HS-5 (cell line): ENCODE measurements at places on chromosomes 1 and 21.

DNA sequence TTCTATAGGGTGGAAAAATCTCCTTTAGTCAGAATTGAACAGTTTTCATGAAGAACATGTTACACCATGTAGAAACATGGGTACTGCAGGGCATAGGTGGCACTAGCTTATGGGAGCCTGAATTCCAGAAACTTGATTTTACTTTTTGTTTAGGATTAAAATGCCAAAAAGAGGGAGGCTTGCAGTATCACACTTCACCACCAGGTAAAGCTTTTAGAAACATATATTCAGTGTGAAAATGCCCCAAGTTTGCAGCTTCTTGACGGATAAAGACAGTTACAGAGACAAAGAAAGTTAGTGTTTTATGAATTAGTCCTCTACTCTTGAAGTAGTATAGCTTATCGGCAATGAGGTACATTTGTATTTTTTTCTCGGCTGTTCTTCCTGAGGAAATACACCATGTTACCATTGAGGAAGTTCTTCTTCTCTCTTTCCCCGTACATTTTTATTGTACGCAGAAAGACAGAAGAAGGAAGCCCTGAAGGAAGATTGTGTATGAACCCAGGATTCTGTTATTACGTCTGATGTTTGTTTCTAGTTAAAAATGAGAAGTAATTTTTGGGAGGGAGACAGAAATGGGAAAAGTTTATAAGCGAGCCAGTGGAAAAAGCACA, 66.1 kb downstream of the PBX1 start:
- DNase-seq: no peak

DNA sequence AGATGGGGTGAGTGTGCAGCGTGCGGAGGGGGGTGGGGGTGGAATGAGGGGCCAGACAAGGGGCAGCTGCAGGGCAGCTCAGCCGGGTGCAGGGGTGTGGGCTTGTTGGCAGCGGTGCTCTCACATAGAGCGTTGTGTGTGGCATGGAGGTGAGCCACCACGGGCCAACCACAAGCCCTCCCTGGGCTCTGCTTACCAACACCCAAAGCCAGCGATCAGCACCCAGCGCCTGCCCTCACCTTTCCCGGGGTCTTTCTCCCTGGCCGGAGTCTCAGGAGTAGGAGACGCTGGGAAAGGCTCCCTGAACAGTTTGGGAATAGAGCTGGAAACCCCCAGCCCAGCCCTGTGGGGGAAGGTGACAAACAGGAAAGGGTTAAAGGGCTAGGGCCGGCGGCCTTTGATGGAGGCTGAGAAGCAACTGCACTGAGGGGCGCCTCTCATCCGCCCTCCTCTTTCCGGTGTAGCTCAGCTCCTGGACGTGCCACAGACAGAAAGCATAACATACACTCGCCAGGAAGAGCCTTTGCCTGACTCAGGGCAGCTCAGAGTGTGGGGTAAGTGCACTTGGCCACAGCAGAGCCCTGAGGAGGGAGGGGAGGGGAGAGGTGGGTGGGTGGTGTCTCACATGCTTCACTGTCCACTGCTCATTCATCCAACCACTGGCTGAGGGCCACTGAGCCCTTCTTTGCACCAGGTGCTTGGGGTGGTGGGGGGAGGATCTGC, 577 bp downstream of the IKBKE start:
- peak; percentile 34 for DNase-seq

DNA sequence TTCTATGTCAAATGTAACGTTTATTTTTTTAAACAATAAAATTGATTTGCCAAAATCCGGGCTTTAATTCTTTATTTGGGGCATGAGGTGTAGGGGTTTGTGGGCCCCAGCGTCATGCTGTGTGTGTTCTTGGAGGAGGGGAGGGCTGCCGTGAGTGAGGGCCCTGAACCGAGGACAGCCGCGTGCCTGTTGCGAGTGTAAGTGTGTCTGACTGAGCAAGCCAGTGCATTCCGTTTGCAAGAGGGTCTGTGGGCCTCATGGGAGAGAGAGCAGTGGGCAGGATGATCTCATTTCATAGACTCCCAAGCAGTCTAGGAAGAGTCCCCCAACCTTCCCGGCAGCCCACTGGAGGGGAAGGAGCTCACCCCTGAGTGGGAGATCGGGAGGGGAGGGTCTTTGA, 21.4 kb upstream of the SPSB1 start:
- no peak for DNase-seq

GRCh38 chr1:115325874-115326273, 12.2 kb downstream of the NGF start:
- no peak for DNase-seq

- peak; percentile 52 for DNase-seq
Observed at GRCh38 chr1:27099587-27100334, 55.2 kb downstream of the SLC9A1 start.

DNA sequence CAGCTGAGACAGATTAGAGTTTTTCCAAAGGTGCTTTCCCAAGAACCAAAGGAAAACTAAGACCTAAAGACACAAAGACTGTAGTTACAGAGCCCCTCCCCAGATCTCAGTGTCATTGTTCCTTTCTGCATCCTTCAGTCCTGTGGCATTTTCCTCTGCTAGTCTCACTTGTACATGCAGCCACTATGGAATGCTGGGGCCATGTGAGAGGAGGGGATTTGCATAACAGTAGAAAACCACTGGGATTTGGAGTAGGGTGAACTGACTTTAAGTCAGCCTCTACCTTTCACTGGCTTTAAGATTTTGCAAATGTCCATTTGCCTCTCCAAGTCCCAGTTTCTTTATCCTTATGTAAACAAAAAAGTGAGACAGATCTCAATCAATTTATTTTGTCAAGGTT, 119.4 kb upstream of the F3 start:
- no peak for DNase-seq

- DNase-seq: no peak
Observed at GRCh38 chr21:25801217-25802014, 66.6 kb downstream of the GABPA start.

DNA sequence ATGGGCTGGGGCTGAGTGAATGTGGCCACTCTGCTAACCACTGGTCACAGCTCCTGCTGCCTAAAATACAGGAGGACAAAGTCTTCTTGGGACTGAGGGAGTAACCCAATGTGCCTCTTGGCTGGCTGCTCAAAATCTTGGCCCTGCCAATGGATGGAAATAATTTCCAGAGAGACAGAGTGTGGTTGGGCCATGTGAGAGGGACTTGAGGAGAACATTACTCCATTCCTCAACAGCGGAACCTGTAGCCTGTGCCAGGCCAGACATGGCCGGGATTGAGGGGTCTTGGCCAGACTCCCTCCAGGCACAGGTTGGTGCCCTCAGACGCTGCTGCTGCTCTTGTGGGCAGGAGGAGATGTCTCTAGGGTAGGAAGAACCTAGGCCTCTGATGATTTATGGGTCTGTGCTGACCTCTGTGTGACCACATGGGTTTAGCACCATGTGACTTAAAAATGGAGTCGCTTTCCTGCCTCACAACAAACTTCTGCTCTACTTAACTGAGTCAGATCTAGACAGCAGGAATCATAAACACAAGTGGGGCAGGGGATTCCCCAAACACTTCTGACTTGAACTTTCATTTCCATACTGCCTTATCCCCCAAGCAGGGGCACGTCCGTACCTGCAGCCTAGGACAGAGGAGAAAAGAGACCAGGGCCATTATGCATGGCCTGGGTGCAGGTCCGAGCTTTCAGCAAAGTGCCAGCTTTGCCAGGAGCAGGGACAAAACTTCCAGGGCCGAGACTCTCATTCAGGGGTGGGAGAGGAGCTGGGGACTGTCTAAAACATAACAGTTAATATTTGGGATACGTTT, 79.2 kb downstream of the CD34 start:
- DNase-seq: no peak

DNA sequence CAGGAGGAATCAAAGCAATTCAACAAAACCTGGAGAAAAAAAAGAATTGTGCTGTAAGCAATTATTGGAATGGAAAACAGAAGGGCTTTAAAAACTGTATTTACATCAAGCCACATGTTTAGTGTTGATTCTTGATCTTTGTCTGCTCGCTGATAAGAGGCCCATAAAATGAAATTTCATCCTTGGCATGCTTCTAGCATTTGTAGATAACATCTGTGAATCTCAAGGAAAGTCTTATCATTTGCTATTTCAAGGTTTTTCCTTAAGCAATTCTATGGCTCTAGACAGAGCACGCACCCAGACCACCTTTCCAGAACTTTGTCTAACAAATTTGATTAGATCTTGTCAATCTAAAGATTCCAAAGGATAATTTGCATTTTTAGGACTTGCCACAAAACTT, 181.0 kb upstream of the FGGY start:
- DNase-seq: no peak

- no peak for DNase-seq
Observed at GRCh38 chr1:97170300-97170699, 448.7 kb downstream of the PTBP2 start.

- no peak for DNase-seq
Observed at GRCh38 chr1:182688436-182689205, 4.2 kb upstream of the RGS8 start.

DNA sequence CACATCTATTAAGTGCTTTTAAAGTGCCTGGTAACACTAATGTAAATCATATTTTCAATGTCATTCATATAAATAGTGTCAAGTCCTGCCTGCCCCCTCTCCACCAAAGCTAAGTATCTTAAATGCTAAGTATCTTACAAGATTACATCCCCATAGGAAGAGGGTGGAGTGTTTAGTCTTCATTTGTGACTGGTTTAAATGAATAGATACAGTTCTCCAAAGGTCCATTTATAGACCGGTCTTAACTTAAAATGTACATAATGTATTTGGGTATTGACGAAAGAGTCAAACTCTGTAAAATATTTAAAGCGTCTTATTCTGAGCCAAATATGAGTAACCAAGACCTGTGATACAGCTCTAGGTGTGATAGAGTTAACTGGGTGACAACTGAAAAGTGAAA, 60.2 kb downstream of the POU2F1 start:
- DNase-seq: no peak

- DNase-seq: no peak
Observed at GRCh38 chr1:71240656-71241055, 159.8 kb upstream of the ZRANB2 start.

DNA sequence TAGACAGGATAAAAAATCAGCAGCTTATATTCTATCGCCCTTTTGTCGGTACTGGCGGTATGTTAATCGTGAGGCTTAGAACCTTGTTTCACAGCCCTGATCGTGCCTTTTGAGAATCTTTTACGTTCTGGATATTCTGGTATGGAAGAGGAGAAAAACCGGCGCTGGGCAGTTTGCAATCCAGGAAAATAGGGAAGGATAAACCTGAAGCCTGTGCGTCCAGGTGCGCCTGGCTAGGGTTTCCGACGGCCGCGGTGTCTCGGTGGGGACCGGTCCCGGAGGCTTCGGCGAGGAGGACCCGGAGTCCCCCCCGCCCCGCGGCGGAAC, 258 bp upstream of the SYPL2 start:
- no peak for DNase-seq

DNA sequence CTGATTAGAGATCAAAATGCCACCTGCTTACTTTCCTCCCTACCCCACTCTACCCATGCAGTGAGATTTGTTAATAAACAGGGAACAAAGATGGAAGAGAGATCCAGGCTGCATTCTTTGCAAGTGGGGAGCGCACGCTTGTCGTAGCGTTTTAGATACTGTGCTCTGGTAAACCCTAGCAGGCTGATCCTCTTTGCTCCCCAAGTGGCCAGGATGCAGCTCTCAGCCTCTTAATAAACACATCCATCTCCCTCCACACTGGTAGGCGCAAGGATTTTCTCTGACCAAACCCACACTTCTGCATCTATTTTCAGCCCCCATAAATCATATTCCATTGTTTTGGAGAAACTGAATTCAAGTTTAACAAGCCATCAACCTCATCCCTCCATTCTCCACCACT, 2.9 kb downstream of the PGBD5 start:
- no peak for DNase-seq

- DNase-seq: no peak
Observed at GRCh38 chr1:230753191-230753585, 6.0 kb downstream of the CAPN9 start.

DNA sequence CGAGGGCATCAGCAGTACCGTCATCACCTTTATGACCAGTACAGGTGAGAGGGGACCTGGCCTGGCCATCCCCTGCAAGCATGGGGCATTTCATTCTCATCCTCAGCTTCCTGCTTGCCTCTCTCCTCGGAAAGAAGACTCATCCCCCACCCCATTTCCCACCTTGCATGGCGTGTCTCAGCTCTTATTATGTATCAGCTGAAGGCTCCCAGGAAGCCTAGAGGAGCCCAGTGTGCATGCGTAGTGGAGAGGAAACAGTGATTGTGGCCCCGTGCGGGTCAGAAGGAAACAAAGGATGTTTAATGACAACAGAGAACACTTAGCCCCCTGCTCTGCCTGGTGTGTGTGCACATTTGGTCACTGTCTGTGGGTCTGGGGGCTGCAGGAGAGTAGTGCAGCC, 40.3 kb upstream of the CNTN2 start:
- DNase-seq: no peak

- DNase-seq: no peak
Observed at GRCh38 chr21:45515241-45516061, 26.8 kb downstream of the SLC19A1 start.

DNA sequence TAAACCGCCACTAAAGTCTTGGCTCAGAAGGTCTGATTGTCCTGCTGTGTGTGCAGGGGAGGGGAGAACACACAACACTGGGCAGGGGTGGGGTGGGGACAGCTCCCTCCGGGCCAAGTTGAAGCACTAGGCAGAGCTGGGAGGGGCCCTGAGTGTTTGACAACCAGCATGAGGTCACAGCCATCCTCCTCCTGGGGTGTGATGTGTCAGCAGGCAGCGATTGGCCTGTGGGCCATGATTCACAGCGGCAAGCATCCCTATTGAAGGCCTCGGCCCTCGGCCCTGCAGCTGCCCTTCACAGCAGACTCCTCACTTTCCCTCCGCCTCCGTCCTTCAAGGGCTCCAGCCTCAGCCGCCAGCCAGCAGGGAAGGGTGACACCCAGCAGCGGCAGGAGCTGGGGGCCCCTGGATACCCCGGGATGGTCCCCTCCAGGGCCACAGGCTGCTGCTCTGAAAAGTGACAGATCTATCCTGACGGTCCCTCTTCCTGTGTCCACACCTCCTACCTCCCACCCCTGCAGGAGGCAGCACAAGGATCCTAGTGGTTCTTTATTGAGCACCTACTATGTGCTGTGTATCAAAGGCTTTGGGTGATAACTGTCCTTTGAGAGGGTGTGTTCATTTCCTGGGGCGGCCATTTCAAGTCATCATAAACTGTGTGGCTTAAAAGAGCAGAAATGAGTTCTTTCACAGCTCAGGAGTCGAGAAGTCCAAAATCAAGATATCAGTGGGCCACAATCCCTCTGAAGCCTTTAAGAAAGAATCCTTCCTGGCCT, 66.0 kb upstream of the SLC25A33 start:
- peak; percentile 68 for DNase-seq

DNA sequence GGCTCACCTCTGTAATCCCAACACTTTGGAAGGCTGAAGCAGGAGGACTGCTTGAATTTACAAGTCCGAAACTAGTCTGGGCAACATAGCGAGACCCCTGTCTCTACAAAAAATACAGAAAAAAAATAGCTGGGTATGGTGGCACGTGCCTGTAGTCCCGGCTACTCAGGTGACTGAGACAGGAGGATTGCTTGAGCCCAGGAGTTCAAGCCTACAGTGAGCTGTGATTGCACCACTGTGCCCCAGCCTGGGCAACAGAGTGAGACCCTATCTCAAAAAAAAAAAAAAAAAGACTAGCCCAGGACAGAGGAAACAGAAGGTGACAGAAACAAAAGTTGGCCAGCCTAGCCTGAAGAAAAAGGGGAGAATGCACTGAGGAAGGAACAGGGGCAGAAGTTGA, 21.2 kb downstream of the ARMH1 start:
- DNase-seq: no peak

GRCh38 chr1:15249081-15249480, 2.1 kb downstream of the FHAD1 start:
- DNase-seq: no peak
